ENCODE measurements at places on chromosomes 5 and 9. TPM values are rescaled to one million over a fixed set of nuclear protein-coding genes. Genes with fewer than 3 reads are reported as not detected.

GRCh38 chr5:120630550-120630949, 166.4 kb downstream of the PRR16 start:
- no peak for DNase-seq

The CDKN2B-AS1 gene
- 0.24 TPM for total RNA-seq

GRCh38 chr5:96058084-96058483, 96.4 kb upstream of the ELL2 start:
- DNase-seq: no peak

GRCh38 chr5:147711019-147711418, 71.5 kb downstream of the JAKMIP2 start:
- DNase-seq: no peak

- DNase-seq: no peak
Observed at GRCh38 chr5:125149110-125149509, 402.7 kb upstream of the ZNF608 start.

The KIF24 gene
- 0.41 TPM for total RNA-seq

GRCh38 chr5:145025775-145026174, 809.4 kb downstream of the PRELID2 start:
- DNase-seq: no peak

DNA sequence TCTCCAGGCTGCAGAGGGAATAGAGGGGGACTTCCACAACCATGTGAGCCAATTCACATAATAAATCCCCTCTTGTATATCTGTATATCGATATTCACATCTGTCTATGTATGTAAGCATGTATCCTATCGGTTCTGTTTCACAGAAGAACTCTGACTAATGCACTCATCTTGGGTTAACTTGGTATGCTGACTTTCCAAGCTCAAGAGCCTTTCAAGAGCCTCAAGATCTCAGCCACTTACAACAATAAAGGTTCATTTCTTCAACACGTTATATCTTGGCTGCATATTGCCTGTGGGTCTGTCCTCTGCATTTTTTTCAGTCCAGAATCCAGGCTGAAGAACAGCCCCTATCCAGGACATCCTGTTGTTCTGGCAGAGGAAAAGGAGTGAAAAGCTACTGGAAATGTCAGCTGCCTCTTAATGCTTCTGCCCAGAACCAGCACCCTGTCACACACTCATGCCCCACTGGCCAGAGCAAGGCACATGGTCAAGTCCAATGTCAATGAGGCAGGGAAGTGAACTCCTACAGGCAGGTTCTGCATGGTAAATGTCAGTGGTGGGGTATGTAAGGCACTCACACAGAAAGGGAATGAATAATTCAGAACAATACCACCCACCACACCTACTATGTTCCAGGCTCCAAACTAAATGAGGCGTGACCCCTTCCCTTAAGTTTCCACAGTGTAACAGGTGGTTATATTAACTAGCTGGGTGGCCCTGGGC, 91.6 kb upstream of the ICE1 start:
- no peak for DNase-seq

GRCh38 chr5:143576711-143577484, 173.4 kb upstream of the NR3C1 start:
- DNase-seq: no peak

GRCh38 chr5:130710596-130710995, 454.5 kb downstream of the HINT1 start:
- no peak for DNase-seq

- DNase-seq: no peak
Observed at GRCh38 chr5:73558950-73559349, 6.5 kb downstream of the ANKRA2 start.

The GDA gene
- total RNA-seq: 4.8 TPM

DNA sequence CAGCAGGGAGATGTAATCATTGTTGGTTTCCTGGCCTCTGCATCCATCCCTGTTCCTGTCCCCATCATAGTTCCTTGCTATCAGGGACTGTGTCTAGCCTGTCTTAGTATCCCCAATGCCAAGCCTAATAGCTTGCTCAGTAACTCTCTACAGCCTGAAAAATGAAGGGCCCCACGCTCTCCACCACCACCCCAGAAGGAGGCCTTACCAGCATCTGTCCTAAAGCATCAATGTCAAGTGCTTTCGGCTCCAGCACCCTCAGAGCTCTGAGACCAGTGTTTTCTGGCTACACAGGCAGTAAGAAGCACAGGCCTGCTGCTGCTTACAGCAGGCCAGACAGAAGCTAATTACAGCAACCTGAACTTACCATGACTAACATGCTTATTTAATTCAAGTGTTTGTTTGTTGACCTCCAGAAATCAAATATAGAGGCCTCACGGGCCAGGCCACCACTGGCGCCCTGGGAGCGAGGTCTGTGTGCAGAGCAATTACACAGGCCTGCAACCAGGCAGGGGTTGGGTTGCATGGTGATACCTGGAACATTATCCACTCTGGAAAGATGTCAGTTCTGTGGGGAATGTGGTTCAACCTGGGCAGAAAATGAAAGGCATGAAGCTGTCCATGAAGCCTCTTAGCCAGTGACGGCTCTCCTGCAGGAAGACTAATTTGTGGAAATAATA, 124.3 kb downstream of the SLC1A3 start:
- no peak for DNase-seq

DNA sequence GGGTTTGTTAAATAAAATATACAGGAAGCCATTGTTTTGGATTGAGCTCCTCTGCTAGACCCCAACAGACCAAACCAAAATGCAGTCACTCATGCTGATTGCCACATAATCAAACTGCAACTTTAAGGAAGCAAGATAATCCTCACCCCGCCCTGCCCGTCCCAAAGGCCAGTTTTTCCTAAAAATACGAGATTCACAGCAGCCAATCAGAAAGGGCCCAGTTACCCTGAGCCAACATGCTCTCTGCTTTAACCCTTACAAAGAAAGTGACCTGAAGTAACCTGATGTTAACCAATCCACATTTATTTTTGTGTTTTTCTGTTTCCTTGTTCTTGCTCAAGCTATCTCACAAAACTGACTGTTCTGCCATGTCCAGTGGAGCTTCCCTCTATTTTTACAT, 21.5 kb upstream of the RNF20 start:
- no peak for DNase-seq

The TRAF1 gene
- 1.7 TPM for total RNA-seq

The CNTNAP3 gene
- total RNA-seq: 0.42 TPM

GRCh38 chr5:77635067-77635916, 3.2 kb downstream of the OTP start:
- DNase-seq: no peak

- DNase-seq: no peak
Observed at GRCh38 chr9:109320331-109320741, 523 bp downstream of the EPB41L4B start.

GRCh38 chr5:165622864-165623536, 2117.6 kb downstream of the MAT2B start:
- no peak for DNase-seq

The DDX41 gene
- 24.3 TPM for total RNA-seq

The CCDC152 gene
- total RNA-seq: 0.87 TPM

The C9orf43 gene
- total RNA-seq: 0.52 TPM

- DNase-seq: no peak
Observed at GRCh38 chr5:128083811-128084227, 253 bp downstream of the SLC12A2 start.

DNA sequence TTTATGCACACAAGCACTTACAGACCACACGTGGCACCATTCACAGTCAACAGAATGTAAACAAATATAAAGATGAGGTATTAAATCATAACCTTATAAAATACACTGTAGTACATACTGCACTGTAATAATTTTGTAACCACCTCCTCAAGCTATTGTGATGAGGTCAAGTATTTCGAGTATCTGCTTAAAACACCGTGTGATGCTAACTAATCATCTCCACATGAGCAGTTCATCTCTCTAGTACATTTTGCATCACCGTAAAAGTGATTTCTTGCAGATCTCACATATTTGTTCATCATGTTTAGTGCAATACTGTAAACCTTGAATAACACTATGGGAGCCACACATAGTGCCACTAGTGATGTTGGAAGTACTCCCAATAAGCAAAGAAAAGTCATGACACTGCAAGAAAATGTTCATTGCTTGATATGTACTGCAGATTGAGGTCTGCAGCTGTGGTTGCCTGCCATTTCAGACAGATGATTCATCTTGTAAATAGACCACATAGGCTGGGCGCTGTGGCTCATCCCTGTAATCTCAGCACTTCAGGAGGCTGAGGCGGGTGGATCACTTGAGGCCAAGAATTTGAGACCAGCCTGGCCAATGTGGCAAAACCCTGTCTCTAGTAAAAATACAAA, 44.3 kb downstream of the FOXB2 start:
- no peak for DNase-seq

- DNase-seq: no peak
Observed at GRCh38 chr5:969408-969839, 39.2 kb upstream of the NKD2 start.

The TMEM215 gene
- 0.09 TPM for total RNA-seq

The HTR4 gene
- not detected for total RNA-seq

- DNase-seq: no peak
Observed at GRCh38 chr9:116279230-116279629, 125.6 kb downstream of the PAPPA start.

GRCh38 chr9:126633881-126634558, 20.3 kb downstream of the LMX1B start:
- no peak for DNase-seq

DNA sequence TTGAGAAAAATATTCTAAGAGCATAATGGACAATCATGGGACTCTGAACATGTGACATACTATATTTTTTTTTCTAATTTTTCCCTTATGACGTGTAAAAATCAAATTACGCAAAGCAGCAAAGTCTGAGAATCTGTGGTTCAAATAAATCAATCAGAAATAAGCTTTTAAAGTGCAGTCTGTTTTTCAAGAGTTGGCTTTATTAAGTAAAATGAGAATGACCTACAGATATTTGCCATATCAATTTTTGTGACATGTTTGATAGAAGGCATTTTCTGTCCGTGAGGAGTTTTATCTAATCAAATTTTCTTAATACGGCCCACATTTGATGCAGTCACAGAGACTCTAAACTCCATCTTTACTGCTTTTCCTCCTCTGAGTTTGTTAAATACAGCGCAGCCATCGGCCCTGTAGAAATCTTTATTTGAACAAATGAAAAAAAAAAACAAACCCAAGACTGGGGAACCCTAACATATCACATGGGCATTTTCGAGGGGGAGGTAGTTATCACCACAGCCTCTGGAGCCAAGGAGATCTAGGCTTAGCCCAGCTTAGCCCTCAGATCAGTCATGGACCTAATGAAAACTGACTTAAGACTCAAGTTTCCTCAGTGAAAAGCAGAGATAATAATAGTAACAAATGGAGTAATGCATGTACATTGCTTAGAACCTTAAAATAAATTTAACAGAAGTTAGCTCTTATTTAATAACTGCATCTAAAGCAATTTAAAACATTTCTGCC, 263.6 kb upstream of the C9orf72 start:
- no peak for DNase-seq

- no peak for DNase-seq
Observed at GRCh38 chr9:86349271-86349670, 4.9 kb downstream of the TUT7 start.

The ZER1 gene
- 17.8 TPM for total RNA-seq

All from pancreas (tissue), 10 donors.